ENCODE measurements at places on chromosomes 16 and 17.

- no peak for DNase-seq
Observed at GRCh38 chr17:20300436-20300934, 166.9 kb downstream of the LGALS9B start.

DNA sequence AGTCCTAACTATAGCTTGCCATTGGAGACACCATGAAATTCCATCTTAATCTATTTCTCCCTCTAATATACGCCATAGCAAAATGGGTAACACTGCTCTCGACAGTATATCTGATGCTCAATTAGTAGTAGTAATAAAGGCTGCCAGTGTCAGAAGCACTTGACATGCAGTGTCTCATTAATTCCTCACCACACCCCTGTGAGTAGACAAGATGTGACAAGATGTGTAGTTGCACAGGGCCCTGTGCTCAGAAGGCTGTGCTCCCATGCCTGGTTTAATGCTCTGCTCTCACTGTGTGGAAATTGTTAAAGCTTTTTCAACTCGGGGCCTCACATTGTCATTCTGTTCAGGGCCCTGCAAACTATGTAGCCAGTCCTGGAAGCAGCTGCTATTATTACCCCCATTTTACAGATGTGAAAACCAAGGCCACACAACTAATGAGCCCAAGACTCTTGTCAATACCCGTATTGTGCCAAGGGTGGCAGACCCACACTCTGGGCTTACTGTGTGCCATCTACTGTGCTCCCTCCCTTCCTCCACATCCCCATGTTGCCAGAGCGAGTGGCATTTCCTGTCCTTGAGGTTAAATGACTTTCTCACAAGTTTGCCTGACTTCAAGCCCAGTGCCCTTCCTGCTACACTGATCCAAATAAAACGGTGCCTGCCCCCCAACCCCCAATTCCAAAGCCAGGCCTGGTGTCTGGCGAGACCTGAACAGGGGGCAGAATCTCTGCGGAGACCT, 287.3 kb upstream of the CCL2 start:
- DNase-seq, result no peak

DNA sequence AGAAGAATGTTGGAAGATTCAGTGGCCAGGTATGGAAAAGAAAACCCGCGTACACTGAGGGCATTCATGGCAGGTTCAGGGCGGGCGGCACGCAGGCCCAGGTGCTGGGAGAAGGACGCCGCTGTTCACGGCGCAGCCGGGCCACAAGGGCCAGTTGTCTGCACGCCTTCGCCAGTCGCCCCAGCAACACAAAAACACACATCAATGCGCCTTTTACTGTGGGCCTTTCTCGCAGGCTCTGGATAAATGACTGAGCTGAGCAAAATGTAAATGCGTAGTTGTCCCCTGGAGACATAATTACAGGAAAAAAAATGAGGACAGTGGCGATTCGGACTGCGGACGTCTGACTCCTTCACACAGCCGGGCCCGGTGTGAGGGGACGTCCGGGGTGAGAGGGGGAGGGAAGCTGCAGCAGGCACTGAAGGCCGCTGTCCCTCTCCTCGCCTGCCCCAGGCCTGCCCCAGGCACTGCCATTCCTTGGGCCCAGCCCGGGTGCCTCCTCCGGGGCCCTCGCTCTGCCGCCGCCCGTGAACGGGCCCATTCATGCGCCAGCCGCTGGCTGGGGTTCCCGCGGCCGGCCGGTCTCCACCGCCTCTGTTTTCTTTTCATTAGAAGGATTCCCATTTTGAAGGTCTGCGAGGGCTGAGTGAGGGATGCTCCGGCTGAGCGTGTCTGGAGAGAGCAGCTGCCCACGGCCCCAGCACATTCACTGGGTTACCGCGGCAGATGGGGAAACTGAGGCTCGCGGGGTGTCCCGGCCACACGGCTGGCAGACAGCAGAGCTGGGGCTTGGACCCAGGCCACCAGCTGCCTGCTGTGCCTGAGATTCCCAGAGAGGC, 6.5 kb upstream of the ZNF469 start:
- no peak for DNase-seq

DNA sequence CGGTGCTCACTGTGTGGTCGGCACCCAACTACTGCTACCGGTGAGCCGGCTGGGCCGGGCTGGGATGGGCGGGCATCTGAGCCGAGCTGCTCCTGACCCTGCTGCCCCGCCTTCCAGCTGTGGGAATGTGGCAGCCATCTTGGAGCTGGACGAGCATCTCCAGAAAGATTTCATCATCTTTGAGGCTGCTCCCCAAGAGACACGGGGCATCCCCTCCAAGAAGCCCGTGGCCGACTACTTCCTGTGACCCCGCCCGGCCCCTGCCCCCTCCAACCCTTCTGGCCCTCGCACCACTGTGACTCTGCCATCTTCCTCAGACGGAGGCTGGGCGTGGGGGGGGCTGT, 6.9 kb downstream of the TBX6 start:
- no peak for DNase-seq

DNA sequence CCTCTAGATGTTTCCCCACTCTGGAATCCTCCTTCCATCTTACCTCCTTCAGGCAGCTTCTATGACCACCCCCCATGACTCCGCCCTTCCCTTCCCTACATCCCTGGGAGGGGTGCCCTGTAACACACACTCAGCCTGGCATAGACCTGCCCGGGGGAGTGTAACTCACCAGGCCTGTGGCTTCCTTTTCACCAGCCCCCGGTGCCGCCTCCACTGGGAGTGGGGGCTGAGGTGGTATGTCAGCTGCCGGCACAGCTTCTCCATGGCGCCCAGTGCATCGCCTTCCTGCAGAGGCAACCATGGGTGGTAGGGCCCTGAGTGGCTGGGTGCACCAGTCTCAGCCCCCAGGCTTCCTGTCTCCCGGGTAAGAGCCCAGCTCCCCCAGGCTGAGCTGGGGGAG, 32.3 kb downstream of the TRPV2 start:
- no peak for DNase-seq

GRCh38 chr17:49101054-49101534, 31.5 kb upstream of the B4GALNT2 start:
- no peak for DNase-seq

DNA sequence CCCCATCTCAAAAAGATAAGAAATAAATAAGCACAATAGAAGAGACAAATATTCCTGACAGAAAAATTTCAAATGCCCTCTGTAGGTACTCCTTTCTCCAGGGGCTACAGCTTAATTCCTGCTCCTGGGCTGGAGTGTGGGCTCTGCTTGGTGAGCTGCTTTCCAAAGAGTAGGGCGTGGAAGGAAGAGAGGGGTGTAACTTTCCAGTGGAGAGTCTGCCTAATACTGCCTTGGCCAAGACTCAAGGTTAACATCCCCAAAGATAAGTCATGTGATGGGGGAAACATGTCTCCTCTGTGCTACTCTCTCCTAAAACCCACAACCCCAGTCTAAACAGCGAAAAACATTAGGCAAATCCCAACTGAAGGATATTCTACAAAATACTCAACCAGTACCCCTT, 42.7 kb downstream of the TMC5 start:
- DNase-seq, result no peak

Measured in T-cell (primary cell).